ENCODE measurements at places on chromosomes 7 and 10. TPM values are rescaled to one million over a fixed set of nuclear protein-coding genes. Genes with fewer than 3 reads are reported as not detected.

- DNase-seq: no peak
Measured at GRCh38 chr7:26675143-26675887, 189.1 kb downstream of the SKAP2 start.

- peak; percentile 57 for DNase-seq
Measured at GRCh38 chr7:26686448-26686981, 177.9 kb downstream of the SKAP2 start.

MUC12 gene
- total RNA-seq: not detected

GRCh38 chr7:18434171-18434570, 61.4 kb upstream of the HDAC9 start:
- no peak for DNase-seq
